ENCODE measurements at places on chromosomes 12 and 14. TPM values are rescaled to one million over a fixed set of nuclear protein-coding genes. Genes with fewer than 3 reads are reported as not detected.

The ITGB7 gene
- 1.3 TPM for polyA plus RNA-seq

The PROX2 gene
- polyA plus RNA-seq, result 1.1 TPM

The LTB4R2 gene
- 4.4 TPM for polyA plus RNA-seq

The STYK1 gene
- 0.97 TPM for polyA plus RNA-seq

The MYH6 gene
- polyA plus RNA-seq, result 0.16 TPM

The CIDEB gene
- 28.4 TPM for polyA plus RNA-seq

The CATSPERB gene
- 0.29 TPM for polyA plus RNA-seq

The PTPRB gene
- 13.9 TPM for polyA plus RNA-seq

The KITLG gene
- 27.2 TPM for polyA plus RNA-seq

The AQP6 gene
- 18.6 TPM for polyA plus RNA-seq

The CLEC1B gene
- polyA plus RNA-seq, result 0.80 TPM

The CAPZA3 gene
- polyA plus RNA-seq, result not detected

The MYF5 gene
- not detected for polyA plus RNA-seq

The DCP1B gene
- 25.8 TPM for polyA plus RNA-seq

The DPY19L2 gene
- 21.5 TPM for polyA plus RNA-seq

The TRIM9 gene
- polyA plus RNA-seq, result 2.6 TPM

The TAS2R7 gene
- not detected for polyA plus RNA-seq

The ETFRF1 gene
- 64.1 TPM for polyA plus RNA-seq

The KRT71 gene
- 0.30 TPM for polyA plus RNA-seq

The GDF3 gene
- 0.89 TPM for polyA plus RNA-seq

The ACOT4 gene
- 4.3 TPM for polyA plus RNA-seq

The RPL10L gene
- not detected for polyA plus RNA-seq

The LMNTD1 gene
- polyA plus RNA-seq, result not detected

The NOXRED1 gene
- 3.7 TPM for polyA plus RNA-seq

The CRADD gene
- 12.0 TPM for polyA plus RNA-seq

The NDUFA12 gene
- 108 TPM for polyA plus RNA-seq

The CLEC7A gene
- polyA plus RNA-seq, result 2.6 TPM

The CCDC196 gene
- polyA plus RNA-seq, result 0.14 TPM

The ANO2 gene
- polyA plus RNA-seq, result 4.0 TPM

The GPD1 gene
- polyA plus RNA-seq, result 72.2 TPM

Measured in left renal pelvis (tissue), 4 donors.